Transverse colon (tissue), 4 donors: ENCODE measurements at places on chromosomes 4 and X.

- DNase-seq, result no peak
These were observed 2.6 kb upstream of the SHOX start for GRCh38 chrX:627995-628394.

DNA sequence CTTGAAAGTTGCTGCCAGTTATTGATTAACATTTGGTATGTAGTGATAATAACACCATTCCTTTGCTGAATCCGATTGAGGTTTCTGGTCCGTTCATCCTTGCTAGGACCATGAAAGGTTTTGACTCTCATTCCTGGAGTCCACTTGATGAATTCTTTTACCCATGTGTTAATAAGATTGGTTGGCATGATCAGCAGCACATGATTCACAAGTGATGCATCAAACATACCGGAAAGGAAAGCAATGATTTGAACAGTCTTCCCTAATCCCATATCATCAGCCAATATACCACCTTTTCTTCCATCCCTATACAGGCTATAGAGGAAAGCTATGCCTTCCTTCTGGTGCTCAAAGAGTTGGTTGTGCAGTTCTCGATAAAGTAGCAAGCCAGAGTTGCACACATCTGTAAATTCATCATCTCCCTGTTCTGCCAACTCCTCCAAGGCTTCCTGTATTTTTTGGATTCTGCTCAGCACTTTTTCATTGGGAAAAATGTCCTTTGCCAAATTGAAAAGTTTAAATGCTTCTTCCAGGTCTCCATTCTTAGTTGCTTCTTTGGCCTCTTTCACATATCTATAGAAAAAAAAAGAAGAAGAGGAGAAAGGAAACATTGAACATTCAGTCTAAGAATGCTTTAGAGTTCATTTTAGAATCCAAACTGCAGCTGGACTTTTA, 26.7 kb downstream of the PIN4 start:
- no peak for DNase-seq

- peak; percentile 33 for DNase-seq
These were observed 201.4 kb downstream of the CCSER1 start for GRCh38 chr4:90328558-90328957.

- no peak for DNase-seq
These were observed 305.7 kb downstream of the PDHA2 start for GRCh38 chr4:96145601-96146000.

GRCh38 chrX:49879656-49880277, 483 bp downstream of the USP27X start:
- DNase-seq, result no peak

DNA sequence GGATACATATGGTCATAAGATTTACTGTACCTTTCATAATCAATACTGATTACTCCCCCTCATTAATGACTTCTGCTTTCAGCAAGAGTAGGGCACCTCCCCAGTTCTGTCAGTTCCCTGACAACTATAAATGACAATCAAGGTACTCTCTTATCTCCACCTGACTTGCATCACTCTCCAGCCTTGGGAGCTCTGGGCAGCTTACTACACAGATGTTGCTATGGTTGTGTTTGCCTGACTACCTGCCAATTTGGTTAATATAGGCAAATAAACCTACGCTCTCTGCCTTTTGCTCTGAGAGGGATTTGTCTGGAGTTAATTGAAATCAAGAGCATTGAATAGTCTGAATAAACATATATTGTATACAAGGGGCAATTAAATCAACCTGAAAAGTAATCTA, 22.8 kb upstream of the MAP7D3 start:
- no peak for DNase-seq

- no peak for DNase-seq
These were observed 555.3 kb downstream of the TRAM1L1 start for GRCh38 chr4:116530048-116530447.
